ENCODE measurements at places on chromosomes 13 and 19.

DNA sequence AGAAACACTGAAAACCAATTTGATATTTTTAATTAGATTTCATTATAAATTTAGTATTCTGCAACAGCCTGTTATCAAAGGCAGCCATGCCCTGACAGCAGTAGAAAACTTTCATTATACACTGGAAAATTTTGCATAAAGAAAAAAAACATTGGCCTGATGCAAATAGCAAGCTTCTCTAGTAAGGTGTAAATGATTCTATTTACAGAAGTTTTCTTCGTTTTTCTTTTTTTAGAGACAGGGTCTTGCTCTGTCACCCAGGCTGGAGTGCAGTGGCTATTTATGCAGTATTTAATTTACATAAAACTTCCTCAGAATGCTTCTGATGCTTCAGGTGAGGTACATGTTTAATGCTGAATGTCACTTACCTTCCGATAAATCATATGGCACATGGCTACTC lies 67.0 kb downstream of the ABCC4 start:
- DNase-seq: no peak

DNA sequence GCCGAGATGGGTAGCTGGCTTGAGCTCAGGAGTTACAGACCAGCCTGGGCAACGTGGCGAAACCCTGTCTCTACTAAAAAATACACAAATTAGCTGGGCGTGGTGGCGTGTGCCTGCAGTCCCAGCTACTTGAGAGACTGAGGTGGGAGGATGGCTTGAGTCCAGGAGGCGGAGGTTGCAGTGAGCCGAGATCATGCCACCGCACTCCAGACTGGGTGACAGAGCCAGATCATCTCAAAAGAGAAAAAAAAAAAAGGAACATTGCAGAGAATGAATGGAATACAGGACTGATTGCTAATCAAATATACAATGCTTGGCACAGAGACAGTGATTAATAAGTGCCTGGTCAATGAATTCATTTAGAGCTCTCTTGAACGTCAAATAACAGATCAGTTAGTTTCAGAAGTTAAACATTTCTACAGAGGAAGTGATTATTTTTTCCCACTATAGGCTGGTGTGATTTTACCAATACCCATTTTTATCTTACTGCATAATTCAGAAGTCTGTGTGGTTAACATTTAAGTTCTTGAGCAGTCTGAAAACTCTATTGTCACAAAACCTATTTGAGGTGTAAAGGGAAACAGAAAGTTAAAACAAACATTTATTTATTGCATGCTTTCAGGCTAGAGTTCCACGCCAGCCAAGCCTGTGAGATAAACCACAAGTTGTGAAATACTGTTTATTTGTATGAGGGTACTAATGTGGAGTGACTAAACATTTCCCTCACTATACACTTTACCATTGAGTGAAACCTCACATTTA lies 7.7 kb upstream of the TBC1D4 start:
- DNase-seq: peak; percentile 27

DNA sequence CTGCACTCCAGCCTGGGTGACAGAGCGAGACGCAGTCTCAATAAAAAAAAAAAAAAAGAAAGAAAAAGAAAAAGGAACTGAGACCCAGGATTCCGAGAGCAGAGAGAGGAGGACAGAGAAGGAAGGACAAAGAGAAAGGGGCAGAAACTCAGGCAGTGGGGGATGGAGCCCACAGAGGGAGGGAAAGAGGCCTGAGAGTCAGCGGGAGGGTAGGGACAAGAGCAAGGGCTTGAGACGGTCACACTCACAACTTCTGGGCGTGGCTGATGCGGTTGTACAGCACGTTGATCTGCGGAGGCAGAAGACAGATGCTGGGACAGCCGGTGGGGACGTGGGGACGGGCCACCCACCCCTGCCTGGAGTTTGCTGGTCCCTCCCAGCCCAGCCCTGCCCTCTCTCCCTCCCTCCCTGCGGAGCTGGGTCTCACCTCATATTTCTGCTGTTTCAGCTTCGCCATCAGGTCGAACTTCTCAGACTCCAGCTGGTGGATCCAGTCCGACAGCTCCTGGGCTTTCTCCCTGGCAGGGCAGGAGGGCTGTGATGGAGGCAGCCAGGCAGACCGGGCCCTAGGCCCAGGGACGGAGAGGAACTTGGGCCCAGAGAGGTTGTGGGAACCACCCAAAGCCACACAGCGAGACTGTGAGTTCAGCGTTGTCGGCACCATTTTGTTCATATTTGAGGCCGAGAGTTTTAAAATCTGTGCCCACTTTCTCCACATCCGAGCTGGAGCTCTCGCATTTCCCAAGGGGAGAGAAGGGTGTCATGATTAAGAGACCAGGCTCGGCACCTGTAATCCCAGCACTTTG lies 15.2 kb downstream of the TNNT1 start:
- DNase-seq: no peak

DNA sequence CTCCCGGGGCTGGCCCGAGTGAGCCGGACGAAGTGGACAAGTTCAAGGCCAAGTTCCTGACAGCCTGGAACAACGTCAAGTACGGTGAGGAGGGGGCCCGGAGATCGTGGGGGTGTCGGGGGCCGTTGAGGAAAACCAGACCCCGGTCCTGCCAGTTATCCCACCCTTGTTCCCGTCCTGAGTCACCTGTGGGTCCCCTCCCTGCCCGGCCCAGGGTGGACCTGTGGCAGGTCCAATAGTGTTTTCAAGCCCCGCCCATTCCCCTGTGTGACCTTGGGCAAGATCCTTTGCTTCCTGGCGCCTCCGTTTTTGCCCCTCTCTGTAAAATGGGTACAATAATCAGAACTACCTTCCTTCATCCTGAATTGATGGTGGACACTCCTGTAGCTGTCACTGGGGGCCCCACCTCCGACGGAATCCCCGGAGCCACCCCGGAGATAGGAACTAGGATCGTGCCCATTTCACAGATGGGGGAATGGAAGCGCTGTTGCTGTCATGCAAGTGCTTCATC lies 593 bp downstream of the ATG4D start:
- DNase-seq: peak; percentile 48

DNA sequence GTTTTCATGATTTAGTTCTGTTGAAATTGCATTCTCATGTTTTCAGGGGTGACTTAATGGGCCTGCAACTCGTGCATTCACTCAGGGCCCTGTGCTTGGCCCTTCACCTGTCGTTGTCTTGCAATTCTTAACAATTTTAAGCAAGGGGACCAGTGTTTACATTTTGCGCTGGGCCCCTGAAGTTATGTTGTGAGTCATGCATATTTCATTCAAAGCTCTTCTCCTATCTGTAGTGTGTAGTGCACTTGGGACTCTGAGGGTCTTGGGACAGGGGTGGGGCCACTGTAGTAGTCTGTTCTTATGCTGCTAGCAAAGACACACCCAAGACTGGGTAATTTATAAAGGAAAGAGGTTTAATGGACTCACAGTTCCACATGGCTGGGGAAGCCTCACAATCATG lies 211.2 kb upstream of the RXFP2 start:
- no peak for DNase-seq

- DNase-seq: no peak
Observed at GRCh38 chr13:94546061-94546839, 49.7 kb downstream of the TGDS start.

GRCh38 chr13:105327581-105328126 lies 1207.8 kb downstream of the EFNB2 start:
- DNase-seq: no peak

DNA sequence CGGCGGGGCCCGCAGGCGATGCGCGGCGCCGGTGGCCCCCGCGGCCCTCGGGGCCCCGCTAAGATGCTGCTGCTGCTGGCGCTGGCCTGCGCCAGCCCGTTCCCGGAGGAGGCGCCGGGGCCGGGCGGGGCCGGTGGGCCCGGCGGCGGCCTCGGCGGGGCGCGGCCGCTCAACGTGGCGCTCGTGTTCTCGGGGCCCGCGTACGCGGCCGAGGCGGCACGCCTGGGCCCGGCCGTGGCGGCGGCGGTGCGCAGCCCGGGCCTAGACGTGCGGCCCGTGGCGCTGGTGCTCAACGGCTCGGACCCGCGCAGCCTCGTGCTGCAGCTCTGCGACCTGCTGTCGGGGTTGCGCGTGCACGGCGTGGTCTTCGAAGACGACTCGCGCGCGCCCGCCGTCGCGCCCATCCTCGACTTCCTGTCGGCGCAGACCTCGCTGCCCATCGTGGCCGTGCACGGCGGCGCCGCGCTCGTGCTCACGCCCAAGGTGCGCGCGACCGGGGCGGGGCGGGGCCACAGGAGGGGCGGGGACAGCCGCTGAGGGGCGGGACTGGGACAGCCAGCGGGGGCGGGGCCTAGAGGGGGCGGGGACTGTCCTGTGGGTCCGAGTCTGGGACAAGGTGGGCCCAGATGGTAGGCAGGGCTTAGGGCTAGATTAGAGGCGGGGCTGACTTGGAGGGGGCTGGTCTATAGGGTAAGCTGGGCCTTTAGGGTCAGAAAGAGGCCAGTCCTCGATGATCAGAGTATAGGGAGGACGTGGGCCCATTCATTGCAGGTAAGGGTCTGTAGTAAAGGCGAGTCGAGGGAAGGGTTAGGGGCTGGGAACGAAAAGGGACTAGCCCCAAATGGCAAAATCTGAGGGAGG lies 5.1 kb downstream of the GRIN2D start:
- peak; percentile 86 for DNase-seq

DNA sequence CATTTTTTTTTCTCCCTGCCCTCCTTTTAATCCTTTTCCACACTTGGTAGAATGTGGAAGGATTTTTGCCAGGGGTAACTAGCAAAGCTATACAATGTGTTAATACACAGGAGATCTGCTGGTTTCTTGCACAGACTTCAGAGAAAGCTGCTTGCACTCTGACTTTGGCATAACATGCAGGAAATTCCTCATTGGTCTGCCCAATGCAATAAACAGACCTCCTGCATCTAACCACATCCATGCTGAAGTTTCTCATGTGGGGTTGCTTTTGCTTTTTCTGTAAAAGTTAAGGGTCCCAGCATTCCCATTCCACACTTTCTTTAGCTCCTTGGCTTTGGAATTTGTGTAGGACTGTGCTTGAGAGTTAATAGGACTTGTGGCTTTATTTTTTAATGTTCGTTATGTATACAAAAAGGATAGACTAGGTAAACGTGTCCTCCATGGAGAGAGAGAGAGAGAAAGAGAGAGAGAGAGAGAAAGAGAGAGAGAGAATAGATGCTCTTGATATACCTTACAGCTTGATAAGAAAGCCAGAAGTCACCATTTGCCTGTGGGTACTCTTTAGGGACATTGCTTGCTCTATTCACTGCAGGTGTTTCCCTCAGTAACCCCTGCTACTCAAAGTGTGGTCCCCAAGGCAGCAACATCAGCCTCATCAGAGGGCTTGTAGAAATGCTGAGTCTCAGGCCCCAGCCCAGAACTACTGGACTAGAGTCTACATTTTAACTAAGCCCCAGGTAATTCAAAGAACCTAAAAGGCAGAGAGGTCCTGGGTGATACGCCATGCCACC lies 170.5 kb downstream of the SHISA2 start:
- DNase-seq: no peak

DNA sequence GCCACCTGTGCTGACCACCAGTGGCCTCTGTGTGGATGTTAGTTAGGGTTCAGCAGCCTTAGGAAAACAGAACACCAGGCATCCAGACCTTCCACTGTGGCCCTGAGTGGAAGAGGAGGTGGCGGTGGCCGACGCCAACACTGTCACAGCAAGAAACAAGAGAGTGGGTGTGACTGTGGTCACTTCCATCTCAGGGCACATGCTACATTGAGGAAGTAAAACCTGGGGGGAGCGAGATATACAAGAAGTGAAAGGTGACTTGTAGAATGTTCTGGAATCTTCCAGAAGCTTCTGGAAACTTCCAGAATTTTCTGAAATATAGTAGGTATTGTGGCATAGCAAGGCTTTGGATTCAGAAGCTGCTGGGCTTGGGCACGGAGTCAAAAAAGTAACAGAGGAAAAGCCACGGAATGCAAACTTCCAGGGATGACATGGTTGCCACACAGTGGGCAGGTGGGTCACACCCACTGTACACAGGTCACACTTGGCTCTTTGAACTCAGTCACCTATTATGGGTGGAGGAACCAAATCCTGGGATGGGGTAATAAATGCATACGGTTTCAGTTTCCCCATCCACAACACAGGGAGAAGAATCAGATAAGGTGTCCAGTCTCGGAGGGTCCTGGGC lies 24.3 kb downstream of the GNG7 start:
- no peak for DNase-seq

- DNase-seq: peak; percentile 66
Observed at GRCh38 chr19:3365836-3366752, at the start of gene NFIC. NFIC (plus strand) TSS chr19:3366583; CDS start chr19:3366637, 54 bp downstream.

GRCh38 chr19:12912571-12912970 lies 6.5 kb downstream of the SYCE2 start:
- DNase-seq: no peak

DNA sequence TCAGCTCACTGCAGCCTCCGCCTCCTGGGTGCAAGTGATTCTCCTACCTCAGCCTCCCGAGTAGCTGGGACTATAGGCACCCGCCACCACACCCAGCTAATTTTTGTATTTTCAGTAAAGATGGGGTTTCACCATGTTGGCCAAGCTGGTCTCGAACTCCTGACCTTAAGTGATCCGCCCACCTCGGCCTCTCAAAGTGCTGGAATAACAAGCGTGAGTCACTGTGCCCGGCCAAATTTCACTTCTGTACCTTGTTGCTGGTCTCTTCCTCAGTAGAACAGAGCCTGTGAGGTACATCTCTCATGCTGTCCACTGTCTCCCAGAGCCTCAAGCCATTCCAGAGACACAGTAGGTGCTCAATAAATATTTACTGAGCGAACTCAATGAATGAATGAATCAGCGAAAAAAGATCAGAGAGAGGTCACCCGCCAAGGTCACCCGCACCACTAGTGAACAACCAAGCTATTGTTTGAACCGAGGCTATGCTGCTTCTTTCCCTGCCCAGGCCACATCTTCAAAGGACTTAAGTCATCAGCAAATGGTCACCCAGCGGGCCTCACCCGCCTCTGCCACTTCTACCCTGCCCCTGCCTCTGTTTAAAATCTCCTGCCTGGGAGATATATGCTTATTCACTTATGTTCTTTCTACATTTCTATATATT lies 9.3 kb downstream of the TMEM143 start:
- no peak for DNase-seq

DNA sequence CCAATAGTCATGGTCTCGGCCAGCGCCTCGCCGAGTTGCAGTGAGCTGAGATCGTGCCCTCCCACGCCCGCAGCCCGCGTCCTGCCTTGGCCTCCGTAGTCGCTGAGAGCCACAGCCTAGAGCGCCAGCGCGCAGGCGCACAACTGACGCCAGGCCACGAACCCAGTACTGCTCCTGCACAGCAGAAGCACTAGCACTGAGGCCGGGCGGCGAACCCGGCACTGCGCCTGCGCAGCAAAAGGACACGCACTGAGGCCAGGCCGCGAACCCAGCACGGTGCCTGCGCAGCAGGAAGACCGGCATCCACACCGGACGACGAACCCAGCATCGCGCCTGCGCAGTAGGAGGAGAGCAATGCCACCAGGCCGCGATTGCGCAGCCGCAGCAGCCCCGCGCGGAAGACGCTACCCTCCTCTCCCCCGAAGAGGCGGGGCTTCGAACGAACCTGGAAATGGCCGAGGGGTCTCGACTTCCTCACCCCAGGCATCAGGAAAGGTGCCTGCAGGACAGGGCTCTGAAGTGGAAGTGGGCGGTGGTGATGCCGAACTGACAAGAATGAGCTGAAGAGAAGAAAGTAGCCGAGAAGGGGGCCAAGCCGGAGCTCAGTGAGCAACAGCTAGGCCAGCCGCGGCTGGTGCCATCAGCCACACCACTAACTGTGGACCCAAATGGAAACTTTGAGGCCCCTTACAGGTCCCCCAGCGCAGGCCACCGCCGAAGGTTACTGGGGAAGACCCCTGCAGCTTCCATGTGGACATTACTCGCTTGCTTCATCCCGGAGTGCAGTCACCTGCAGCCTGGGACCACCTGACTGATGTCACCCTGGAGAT lies 7.5 kb downstream of the F10 start:
- DNase-seq: peak; percentile 45

GRCh38 chr19:53037101-53038097 lies 7.1 kb upstream of the ERVV-2 start:
- no peak for DNase-seq

GRCh38 chr13:48263196-48263595 lies 30.2 kb downstream of the ITM2B start:
- no peak for DNase-seq

Measured in hematopoietic multipotent progenitor cell treated with erythropoietin and hydrocortisone succinate and interleukin-3 and kit ligand, for 8 days (in vitro differentiated cells).